Anterior cingulate cortex (tissue), 58 donors: ENCODE measurements at places on chromosomes 1 and 21.

DNA sequence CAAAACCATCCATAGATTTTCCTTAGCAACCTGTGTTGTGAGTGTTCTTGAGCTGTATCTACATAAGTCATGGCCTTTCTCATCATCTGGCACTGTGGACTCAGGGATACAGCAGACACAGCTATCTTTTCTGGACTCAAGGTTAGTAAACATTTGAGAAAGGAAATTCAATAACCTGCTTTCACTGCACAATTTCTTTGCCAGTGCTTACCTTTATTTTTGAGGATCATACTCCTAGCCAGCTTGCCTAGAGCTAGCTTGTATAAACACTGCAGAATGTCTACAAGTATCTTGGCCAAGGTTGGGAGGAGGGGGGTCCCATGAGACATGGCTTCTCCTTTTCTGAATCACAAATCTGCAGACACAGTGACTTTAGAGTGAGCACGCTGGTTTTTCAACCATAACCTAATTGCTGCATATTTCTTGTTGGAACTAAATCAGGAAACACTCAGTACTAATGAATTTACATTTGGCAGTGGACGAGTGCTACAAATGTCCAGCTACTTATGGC is 27.2 kb downstream of the ADAMTS5 start:
- DNase-seq = no peak

DNA sequence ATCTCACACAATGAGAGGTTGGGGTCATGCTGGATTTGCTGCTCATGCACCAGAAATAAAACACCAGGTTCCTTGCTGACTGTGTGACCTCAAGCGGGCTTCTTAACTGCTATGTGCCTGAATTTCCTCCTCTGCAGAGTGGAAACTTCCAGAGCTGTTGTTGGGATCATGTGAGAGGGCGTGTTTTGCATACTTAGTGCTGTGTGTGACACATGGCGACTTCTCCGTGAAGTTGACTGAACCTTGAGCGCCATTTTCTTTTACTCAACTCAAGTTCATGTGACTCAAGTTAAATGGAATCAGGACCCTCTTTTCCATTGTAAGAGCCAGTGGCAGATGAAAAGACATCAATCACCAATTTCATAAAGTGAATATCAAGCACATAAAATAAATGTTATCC is 224.0 kb downstream of the KIF26B start:
- no peak for DNase-seq

- no peak for DNase-seq
Measured at GRCh38 chr1:161235957-161236775, 1.8 kb downstream of the NR1I3 start.

GRCh38 chr1:84504580-84505492 is 1.4 kb upstream of the SPATA1 start:
- no peak for DNase-seq

DNA sequence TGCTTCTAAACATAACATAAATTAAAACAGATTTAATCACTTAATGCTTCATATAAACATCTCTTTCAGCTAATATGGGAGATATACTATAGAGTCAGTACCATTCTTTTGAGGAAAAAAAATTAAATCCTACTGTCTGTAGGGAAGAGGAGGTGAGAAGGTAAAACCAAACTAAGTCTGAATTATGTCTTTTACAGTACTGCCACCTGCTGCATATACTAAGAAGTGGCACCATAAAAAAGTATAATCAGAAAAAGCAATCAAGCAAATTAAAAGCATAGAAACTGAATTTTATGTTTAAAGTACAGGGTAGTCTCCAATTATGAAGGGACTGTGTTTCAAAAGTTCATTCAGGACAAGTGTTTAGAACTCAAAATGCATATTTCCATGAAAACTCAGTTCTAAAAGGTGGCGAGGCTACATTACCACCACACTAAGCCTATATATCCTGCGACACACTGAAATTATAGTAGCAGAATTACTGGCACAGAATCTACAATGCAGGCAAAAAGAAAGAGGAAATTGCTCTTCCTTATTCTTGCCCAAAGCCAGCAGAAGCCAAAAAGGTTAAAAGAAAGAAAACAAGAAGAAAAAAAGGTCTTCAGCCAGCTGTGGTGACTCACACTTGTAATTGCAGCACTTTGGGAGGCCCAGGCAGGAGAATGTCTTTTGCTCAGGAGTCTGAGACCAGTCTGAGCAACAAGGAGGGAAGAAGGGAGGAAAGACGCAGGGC is 9.0 kb downstream of the NSL1 start:
- no peak for DNase-seq

DNA sequence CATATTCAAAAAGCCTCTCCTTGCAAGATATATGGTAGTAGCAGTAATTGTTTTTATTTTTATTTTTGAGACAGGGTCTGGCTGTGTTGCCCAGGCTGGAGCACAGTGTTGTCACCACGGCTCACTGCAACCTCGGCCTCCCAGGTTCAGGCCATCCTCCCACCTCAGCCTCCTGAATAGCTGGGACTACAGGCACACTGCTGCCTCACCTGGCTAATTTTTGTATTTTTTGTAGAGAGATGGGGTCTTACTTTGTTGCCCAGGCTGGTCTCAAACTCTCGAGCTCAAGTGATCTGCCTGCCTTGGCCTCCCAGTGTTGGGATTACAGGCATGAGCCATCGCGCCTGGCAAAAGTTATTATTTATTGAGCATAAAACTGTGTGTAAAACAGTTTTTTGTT is 38.4 kb downstream of the SLC66A1 start:
- no peak for DNase-seq
